ENCODE measurements at places on chromosomes 6 and 20.

- DNase-seq, result peak; percentile 29
These were observed 190.9 kb downstream of the LAMA2 start for GRCh38 chr6:129073691-129074395.

DNA sequence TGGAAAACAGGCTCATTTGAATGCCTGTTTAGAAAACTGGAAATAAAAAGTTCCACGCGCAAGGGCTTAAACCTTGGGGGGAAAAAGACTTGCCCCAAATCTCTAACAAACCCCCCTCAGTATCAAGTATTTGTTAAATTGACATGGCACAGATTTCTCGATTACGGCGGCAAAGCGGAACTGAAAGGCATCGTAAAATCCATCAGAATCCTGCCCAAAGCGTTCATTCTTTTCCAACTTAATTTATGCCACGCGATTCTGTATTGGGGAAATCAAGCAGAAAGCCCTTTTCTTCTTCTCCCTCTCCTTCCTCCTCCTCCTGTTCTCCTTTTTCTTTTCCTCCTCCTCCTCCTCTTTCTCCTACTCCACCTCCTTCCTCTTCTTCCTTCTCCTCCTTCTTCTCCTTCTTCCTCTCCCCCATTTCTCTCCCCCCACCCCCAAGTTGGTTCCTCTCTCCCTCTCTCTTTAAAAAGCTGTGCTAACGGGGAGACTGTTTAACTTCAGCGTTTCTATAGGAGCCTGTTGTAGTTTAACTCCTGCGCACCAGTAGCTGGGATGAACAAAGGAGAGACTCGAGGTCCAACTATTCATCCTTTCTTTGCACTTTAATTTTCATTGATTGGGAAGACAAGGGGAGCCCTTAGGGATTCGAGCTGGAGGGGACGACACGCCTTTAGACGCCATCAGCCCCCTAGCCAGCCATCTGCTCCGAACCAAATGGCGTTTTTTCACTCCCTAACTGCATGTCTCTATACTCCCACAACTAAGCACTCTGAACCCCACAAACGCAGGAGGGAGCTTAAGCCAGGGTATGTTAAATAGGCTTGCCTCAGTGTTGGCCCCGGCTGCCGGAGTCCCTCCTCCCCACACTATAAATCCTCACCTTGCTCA, 2.7 kb upstream of the DLL1 start:
- no peak for DNase-seq

- DNase-seq, result no peak
These were observed 60.1 kb upstream of the LRRC1 start for GRCh38 chr6:53734473-53735299.

- DNase-seq, result peak; percentile 84
These were observed 2.3 kb upstream of the MARCKS start for GRCh38 chr6:113854531-113855499.

DNA sequence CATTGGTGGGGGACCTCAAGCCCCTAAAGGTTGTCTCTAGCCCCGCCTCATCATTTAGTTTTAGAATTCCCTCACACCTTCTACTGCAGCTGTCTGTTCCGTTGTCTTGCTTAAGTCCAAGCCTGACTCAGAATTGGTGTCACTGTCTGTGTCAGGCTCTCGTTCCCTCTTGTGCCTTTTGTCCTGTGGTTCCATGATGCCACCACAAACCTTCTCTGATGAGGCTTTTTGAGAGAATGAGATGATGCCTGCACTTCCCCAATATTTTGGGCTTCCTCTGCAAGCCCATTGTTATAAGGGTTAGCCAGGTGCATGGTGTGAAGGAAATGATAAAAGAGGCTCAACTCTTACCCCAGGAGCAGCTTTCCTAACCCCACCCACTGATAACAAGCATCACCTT, 8.1 kb upstream of the AKIRIN2 start:
- DNase-seq, result no peak

DNA sequence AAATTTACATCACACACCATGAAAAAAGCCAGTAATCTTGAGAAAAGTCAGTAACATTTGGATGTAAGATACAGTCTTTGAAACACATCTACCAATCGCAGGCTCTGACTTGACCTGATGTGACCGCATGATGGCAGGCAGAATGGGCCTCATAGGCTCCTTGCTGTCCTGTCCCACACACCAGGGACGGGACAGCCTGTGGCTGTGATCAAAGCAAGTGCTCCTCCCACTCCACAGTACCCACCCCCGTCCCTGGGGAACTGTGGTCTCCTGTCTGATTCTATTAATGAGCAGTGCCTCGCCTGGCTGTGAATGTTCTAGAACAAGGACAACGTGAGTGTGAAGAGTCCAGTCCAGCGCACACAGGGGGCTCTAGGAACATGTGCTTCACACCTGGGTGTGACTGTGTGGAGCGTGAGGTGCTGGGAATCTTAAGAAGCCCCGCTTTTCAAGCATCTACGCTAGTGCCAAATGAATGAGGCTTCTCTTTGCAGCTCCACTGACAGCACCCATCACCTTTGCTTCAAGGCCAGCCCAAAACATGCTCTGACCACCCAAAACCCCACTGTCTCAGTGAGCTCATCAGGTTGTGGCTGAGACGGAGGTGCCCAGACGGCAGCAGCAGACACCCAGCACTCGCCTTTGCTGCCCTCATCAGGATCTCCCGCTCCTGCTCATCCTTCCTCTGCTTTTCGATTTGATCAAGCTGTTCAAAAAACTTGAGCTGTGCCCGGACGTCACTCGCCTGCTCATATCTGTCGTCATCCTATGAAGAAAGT, 67.1 kb downstream of the TAF4 start:
- DNase-seq, result no peak

- DNase-seq, result no peak
These were observed 1.9 kb upstream of the GPSM3 start for GRCh38 chr6:32194388-32194787.

- no peak for DNase-seq
These were observed 7.0 kb downstream of the ZNF217 start for GRCh38 chr20:53586640-53587039.

GRCh38 chr20:3794701-3795420, 1.2 kb upstream of the CDC25B start:
- no peak for DNase-seq

GRCh38 chr6:47073125-47074110, 31.3 kb upstream of the ADGRF1 start:
- DNase-seq, result no peak

DNA sequence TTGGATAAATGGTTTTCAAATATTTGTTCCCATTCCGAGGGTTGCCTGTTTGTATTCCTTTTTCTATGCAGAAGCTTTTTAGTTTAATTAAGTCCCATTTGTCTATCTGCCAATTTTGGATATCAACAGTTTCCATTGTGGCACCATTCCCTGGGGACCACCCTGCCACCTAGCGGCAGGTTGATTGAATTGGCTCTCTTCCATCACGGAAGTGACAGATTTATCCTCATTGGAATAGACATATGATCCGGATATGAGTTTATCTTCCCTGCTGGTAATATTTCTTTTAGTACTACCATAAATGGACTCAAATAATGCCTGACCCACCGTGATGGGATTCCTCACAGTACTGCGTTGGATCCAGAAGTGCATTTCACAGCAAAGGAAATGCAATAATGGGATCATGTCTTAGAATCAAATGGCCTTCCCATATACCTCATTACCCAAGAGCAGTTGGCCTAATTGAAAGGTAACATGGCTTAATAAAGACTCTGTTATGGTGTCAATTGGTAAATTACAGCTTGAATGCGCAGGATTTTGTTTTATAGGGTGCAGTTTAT, 327.0 kb downstream of the BMP2 start:
- DNase-seq, result no peak

DNA sequence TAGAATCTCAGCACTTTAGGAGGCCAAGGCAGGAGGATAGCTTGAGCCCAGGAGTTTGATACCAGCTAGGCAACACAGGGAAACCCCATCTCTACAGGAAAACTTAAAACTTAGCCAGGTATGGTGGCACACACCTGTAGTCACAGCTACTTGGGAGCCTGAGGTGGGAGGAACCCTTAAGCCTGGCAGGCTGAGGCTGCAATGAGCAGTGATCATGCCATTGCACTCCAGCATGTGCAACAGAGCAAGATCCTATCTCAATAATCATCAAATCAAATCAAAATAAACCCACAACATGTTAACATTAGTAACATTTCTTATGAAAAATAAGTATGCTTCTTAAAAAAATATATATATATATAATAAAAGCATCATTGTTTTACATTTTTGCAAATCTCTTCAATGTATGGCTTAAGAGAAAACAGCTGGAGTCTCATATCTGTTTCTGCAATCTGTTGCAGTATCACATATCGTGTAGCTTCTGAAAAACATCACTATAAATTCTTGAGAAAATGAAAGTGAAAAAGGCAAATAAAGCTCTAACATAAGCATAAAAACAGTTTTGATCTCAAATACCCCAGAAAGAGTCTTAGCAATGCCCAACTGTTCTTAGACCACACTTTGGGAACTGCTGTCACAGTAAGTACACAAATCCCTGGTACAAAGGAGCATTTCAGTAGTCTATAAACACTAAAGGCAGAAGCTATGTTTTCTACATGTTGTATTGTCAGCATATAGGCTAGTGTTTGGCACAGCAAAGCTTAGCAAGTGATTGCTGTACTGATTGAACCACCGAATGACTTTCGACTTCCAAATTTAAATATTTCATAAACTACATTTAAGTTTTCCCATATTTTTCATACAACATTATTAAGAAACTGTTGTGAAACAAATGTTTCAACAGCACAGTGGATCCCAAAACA, 8.0 kb downstream of the MMUT start:
- DNase-seq, result no peak

DNA sequence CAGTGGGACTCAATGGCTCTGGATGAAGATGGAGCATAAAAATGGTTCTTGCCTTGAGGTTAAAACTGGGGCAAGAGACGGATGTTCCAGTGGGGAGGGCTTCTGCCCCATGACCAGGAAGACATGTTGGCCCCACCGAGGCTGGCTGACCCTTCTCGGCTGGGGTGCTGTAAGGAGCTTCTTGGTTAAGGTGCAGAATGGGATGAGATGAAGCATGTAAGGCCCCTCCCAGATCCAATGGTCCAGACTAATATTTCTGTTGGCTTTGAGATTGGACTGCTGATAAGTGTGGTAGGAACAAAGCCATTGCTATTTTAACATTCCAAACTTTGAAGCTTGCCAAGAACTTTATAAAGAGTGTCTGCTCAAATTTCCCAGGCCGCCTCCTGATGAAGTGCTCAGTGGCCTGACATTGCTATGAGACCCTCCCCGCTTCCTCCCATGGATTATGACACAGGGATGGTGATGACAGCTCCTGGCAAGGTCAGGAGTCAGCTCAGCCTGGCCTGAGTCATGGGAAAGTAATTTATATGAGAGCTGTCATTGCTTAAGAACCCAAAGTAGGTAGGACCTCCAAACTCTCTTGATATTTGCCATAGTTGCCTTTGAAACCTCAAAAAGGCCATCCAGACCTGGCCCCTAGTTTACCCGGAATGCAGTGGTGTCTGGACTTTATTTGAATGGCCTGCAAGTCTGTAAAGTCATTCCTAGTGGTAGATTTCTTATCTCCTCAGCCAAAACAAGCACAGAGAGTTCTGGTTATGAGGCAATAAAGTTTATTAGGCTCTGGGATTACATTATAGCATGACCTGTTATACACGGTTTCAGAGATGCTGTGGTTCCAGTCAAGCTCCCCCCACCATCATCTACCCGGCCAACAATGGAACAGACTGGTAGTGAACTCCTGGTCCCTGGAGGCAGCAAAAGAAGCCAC, 55.2 kb downstream of the TGM2 start:
- DNase-seq, result peak; percentile 95

- DNase-seq, result no peak
These were observed 949 bp downstream of the MACROD2 start for GRCh38 chr20:13996265-13996664.

GRCh38 chr20:57426831-57427230, 35.6 kb downstream of the RBM38 start:
- no peak for DNase-seq

DNA sequence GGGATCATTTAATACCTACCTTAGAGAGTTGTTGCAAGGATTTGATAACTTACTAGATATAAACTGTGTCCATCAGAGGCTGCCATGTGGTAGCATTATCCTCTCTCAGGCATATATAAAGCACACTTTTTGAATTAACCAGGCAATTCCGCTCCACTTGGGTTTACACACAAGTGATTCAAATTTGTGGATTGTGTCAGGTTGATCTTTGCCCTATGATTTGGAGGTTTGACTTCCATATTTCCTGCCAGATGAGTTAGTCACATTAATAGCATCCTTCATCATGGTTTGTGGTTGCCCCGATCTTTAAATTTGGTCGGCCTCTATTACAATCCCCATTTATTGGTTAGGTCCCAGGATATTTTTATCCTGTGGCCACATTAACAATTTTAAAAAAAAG, 44.8 kb upstream of the CTAGE9 start:
- DNase-seq, result peak; percentile 84

DNA sequence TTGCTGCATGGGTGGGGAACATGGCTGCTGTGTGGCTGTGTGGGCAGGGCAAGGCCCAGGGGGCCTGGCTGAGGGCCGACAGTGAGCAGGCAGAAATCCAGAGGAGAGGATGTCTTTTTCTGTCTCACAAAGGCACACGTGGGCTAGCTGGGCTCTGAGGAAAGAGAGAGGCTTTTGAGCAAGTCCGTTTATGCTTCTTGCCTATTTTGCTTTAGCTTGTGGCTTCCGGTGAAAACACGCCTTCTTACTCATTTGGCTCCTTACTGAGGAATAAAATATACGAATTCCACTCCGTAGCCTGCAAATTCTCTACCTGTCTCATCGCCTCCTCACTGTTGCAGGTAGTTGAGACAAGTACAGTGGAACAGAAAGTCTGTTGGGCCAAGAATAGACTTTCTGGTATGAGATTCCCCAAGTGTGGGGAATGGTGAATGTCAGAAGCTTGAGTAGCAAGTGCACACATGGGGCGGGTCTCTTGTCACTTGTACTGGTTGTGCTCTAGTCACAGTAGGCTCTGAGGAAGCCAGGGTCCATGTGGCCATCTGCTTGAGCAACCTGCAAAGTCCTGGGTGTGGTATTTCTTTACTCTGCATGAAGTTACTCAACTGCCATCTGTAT, 28.4 kb downstream of the WRNIP1 start:
- DNase-seq, result no peak

DNA sequence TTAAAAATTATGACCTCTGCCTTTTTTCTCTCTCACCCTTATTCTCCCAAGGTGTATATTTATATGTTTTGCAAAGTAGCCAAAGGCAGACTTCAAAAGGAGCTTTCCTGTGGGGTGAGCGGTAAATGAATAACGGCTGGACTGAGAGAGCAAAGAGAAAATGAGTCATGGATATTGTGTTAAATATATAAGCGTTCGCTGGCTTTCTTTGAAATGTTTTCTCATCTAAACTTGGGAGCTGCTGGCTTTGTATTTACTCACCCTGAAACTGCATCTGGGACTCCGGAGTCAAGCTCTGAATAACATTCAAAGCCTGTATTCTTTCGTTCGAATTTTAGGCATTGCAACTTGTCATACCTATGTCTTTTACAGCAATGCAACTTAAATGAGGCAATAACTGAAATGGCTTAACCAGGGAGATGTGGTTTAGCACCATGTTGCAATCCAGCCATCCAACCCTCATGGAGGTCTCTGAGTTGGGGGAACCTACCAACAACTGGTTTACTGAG, 32.0 kb downstream of the ATXN1 start:
- no peak for DNase-seq

- DNase-seq, result no peak
These were observed 79.1 kb downstream of the DTD1 start for GRCh38 chr20:18666803-18667415.
